ENCODE measurements at places on chromosomes 7 and 10.

DNA sequence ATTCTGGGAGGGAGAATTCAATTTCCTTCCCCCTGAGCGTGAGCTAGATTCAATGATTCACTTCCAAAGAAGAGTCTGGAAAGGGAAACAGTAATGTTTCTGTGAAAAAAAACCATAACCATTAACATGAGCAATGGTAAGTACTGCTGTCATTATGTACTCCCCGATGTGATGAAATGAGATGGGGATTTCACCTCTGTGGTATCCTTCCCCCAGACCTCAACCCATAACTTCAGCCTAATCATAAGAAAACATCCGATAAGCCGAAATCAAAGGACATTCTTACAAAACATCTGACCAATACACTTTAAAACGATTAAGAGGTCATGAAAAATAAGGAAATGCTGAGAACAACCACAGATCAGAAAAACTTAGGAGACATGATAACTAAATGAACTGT lies 27.2 kb downstream of the EZH2 start:
- DNase-seq = peak; percentile 26

DNA sequence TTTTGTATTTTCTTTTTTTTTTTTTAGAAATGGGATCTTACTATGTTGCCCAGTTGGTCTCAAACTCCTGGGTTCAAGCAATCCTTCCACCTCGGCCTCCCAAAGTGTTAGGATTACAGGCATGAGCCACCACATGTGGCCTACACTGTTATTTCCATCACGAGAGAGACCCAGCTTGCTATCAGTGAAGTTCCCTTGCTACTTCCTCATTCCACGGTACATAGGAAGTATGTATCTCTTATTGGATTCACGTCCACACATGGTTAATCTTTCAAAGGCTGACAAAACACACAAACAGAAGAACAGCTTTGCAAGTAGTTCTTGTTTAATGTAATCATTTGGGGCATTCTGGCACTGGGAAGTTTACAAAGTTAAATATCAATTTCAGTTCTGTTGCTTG lies 50.9 kb downstream of the DCLRE1A start:
- DNase-seq = no peak

GRCh38 chr10:72226418-72227027 lies 10.4 kb upstream of the ASCC1 start:
- DNase-seq = no peak

- DNase-seq = no peak
Measured at GRCh38 chr10:83373671-83374070, 765.6 kb upstream of the GHITM start.

DNA sequence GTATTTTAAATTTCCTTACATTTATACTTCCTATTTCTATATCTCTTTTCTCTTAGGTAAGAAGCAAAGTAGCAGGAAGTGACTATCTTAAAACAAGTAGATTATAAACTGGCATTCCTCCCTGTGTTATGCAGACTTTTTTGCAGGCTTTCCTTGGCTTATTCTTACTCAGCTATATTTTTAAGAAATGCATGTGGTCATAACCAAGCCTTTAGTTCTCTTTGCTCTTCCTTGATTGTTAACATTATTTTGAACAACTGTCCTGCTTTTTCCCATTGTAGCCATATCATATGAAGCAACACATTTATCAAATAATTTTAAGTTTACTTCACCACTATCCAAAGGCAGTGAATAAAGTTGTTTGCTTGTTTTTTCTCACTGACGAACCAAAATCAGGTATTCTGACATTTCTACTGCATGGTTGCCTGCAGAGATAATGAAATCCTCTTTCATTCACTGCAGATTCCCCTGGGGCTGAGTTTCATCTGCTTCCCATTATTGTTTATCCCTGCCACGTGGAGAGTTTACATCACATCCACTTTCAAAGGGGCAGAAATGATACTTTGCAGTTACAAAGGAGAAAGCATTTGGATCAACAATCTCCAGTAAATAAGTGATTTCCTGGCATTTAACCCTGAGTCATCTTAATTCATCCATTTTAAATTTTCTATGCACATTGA lies 389.9 kb upstream of the SEMA3C start:
- DNase-seq = no peak

- DNase-seq = peak; percentile 17
Measured at GRCh38 chr10:127880557-127880956, 12.2 kb downstream of the CLRN3 start.

GRCh38 chr10:11416974-11417373 lies 194.5 kb downstream of the USP6NL start:
- no peak for DNase-seq

- no peak for DNase-seq
Measured at GRCh38 chr10:129969911-129970464, 5.9 kb upstream of the EBF3 start.

GRCh38 chr7:41771717-41772116 lies 68.8 kb upstream of the INHBA start:
- DNase-seq = no peak

- no peak for DNase-seq
Measured at GRCh38 chr10:129586898-129587443, 119.9 kb downstream of the MGMT start.

- DNase-seq = no peak
Measured at GRCh38 chr10:80272793-80273522, 16.5 kb downstream of the MAT1A start.

GRCh38 chr10:33945051-33945450 lies 610.6 kb upstream of the NRP1 start:
- DNase-seq = no peak

GRCh38 chr7:36188266-36188665 lies 35.2 kb downstream of the EEPD1 start:
- no peak for DNase-seq
